ENCODE measurements at places on chromosomes 12 and 14.

- DNase-seq = no peak
These were observed 99.6 kb upstream of the FOXG1 start for GRCh38 chr14:28666961-28667360.

DNA sequence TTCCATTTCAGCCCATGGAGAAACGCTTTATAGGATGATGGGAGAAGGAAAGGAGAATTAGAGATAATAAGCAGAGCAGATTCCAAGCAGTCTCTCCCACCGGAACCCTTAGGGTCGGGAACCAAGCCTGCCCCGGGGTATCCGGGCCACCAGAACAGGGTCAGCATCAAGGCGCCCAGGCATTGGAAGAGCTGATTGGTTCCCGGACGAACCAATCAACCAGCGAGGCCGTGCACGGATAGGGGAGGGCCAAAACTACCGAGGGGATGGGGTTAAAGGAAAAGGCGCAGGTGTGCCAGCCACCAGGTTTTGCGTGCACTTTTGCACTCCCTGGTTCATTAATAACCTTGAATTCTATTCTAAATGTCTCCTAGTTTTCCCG, 1.7 kb downstream of the PPM1H start:
- DNase-seq = no peak

DNA sequence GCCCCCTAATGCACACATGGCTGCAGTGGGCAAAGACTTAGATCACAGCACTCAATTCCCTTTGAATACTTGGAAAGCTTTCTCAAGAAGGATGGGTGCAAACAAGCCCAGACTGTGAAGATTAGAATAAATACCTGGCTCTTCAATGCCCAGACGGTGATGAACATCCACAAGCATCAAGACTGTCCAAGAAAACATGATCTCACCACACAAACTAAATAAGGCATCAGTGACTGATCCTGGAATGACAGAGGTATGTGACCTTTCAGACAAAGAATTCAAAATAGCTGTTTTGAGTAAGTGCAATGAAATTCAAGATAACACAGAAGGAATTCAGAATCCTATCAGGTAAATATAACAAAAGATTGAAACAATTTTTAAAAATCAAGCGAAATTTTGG, 43.8 kb upstream of the ZDHHC17 start:
- DNase-seq = no peak

- no peak for DNase-seq
These were observed 12.8 kb upstream of the GSG1 start for GRCh38 chr12:13116259-13116658.

- no peak for DNase-seq
These were observed 87.8 kb upstream of the BTG1 start for GRCh38 chr12:92233346-92234015.

DNA sequence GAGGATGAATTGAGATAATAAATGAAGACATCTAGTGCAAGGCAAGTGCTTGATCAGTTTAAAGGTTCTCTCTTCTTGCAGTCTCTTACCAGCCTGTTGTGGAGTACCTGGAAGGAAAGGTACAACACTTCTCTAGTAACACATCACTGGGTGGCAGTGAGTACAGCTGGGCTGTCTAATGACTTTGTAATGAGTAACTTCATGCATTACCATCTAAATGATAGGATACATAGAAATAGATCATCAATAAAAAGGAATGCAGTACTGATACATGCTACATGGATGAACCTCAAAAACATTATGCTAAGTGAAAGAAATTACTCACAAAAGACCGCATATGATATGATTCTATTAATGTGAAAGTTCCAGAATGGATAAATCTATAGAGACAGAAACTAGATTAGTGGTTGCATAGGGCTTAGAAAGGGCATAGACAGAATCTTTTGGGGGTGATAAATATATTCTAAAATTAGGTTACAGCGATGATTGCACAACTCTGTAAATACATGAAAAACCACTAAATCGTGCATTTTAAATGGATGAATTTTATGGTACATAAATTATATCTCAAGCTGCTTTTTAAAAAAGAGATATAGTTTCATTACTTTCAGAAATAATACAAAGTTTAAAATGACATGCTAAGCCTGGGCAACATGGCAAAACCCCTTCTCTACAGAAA, 224.4 kb downstream of the CHST11 start:
- DNase-seq = no peak

GRCh38 chr12:29543036-29543435, 45.5 kb upstream of the OVCH1 start:
- no peak for DNase-seq

DNA sequence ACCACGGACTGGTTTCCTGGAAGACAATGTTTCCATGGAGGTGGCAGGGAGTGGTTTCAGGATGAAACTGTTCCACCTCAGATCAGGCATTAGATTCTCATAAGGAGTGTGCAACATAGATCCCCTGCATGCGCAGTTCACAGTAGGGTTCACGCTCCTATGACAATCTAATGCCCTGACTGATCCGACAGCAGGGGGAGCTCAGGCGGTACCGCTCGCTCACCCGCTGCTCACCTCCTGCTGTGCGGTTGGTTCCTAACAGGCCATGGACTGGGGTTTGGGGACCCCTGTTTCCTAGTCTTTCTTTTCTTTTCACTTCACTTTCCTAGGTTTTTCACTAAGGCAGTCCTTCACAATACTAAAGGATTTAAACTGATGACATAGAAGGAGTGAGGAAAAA, 39.6 kb downstream of the GUCY2C start:
- no peak for DNase-seq

Measured in brain pericyte (primary cell).